ENCODE measurements at places on chromosomes 4 and X.

GRCh38 chr4:185868983-185869382 is 57.0 kb upstream of the SORBS2 start:
- no peak for DNase-seq

- no peak for DNase-seq
Observed at GRCh38 chr4:174058846-174059245, 224.6 kb downstream of the FBXO8 start.

- no peak for DNase-seq
Observed at GRCh38 chr4:53174823-53175222, 191.0 kb downstream of the SCFD2 start.

DNA sequence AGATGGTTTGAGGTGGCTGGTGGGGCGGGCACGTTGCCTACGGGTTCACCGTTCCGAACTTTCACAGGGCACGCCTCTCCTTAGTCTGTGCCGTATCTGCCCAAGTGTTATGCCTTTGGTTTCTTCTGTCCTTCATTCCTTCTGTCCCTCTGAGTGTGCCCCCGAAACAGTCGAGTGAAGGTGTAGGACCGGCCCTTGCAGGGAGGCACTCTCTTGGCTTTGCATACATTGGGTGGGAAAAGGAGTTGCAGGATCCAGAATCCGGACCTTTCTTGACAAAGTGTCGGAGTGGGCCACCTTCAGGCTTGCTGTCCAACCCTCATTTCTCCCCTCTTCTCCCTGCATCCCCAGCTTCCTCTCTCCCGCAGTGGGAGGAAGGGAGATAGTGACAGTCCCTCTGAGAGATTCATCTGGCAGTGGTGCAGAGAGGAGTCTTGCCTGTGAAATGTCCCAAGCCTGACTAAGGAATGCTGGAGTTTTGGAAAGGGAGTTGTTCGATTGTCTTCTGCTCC is 569 bp downstream of the ARFIP1 start:
- no peak for DNase-seq

DNA sequence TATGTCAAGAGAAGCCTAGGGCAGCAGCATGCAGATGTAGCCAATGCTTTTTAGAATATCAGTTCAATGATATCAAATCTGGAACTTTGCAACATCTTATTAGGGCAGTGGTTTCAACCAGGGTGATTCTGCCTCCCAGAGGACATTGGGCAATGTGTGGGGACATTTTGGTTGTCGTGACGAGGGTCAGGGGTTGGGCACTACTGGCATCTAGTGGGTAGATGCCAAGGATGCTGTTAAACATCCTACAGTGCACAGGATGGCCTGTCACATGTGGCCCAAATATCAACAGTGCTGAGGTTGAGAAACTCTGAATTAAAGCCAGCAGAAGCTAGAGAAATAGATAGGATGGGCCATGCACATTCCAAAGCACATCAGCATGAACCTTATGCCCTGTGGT is 152.3 kb downstream of the AMELX start:
- no peak for DNase-seq

DNA sequence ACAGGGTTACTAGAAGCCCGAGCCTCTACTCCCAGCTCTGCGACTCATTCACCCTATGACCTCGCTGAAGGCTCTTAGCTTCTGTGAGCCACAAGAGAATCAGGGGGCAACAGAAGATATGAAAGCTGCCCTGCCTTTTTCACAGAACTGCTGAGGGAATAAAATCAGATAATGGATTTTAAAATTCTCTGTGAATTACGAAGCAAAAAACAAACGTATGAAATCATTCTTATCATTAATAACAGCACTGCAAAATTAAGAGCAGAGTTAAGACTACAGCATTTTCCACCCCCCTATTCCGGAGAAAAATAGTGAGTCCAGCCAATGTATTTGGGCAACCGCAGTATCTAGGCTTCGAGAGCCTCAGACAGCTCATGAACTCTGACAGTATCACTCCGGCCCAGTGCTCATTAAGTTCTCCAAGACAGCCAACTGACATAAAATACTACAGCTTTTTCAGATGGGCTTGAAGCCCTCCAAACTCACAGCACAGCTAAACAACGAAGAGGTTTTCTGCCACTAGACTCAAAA is 33.4 kb downstream of the AFAP1 start:
- no peak for DNase-seq

DNA sequence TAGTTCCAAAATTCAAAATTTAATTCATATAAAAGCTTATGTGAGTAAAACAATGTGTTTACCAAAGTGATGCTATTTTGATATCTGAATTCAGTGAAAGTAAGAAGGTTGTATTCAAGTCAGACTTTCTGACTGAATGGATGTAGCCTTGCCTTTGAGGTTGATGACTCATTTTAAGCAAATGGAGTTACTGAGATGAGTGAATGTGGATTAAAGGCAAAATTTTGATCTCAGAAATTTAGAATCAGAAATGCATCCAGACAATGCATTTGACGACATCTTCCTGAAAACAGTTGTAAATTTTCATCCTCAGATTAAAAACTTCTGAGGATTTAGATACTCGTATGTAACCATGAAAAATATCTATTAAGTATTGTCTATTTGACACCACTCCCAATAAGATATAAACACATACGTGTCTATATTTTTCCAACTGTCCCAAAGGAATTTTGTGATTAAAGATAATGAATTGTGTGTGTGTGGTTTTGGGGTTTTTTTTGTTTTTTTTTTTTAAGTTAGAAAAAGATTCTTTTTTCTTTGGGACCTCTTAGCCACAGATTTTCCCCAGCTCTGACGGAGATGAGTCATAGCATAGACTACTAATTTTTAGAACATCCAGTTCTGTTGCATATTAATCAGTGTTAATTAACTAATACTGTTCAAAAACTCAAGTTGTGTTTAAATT is 34.4 kb downstream of the NFKB1 start:
- DNase-seq, result peak; percentile 79

GRCh38 chrX:16491461-16491860 is 158.5 kb upstream of the S100G start:
- no peak for DNase-seq

GRCh38 chrX:109856974-109857373 is 123.9 kb upstream of the ACSL4 start:
- peak; percentile 21 for DNase-seq

DNA sequence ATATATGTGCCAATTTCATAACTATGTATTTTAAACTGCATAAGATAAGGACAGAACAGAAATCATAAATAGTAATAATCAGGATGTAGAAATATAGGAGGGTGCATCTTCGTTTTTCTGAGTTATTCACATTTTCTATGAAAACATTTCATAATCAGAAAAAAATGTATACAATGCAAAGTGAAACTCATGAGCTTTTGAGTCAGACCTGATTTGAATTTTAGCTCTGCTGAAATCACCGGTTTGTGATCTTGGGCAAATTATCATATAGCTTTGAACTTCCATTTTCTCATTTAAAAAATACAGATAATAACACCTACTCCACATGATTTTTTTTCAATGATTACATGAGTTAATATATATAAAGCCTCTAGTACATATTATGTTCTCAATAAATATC is 106.9 kb downstream of the KDR start:
- no peak for DNase-seq

DNA sequence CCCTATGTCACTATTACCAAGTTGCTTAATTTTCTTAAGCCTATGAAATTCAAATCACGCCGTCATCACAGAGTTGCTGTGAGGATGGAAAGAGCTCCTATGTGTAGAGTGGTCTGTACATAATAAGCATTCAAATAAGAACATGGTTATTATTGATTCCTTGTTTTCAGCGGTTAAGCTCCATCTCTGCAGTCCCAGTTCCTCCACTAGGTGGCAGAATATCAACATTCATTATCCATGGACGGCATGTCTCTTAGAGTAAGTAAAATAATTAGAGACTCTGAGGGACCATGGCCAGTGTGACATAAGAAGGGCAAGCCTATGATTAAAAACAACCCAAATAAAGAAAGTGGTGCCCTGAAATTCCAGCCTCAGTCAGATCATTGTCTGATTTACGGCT is 132.5 kb upstream of the NHS start:
- DNase-seq, result no peak

- no peak for DNase-seq
Observed at GRCh38 chr4:119489305-119489704, 139.3 kb downstream of the PDE5A start.
